Cardiac muscle cell (in vitro differentiated cells and primary cell): ENCODE measurements at places on chromosomes 3 and 15.
A peak's percentile ranks its signal among the peaks of the same experiment; 100 is the strongest.

- peak; percentile 74 for DNase-seq
Measured at GRCh38 chr15:80567721-80568157, 127.4 kb upstream of the ABHD17C start.

DNA sequence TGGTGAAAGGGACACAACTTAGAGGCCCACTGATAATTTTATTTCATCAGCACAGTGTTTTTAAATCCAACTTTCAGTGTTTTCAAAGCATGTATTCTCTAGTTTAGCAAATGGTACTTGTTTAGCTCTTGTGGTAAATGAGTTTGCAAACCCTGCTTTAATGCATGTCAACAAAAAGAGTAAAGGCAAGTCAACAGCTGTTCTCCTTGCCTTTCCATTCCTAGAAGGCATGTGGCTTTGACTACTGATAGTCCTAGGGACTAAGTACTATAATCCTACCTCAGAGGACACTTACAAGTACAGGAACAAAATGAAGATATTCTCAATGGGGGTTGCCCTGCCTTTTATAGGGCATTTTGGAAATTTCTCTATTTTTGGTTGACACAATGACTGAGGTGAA is 13.1 kb downstream of the NPTN start:
- DNase-seq = no peak

DNA sequence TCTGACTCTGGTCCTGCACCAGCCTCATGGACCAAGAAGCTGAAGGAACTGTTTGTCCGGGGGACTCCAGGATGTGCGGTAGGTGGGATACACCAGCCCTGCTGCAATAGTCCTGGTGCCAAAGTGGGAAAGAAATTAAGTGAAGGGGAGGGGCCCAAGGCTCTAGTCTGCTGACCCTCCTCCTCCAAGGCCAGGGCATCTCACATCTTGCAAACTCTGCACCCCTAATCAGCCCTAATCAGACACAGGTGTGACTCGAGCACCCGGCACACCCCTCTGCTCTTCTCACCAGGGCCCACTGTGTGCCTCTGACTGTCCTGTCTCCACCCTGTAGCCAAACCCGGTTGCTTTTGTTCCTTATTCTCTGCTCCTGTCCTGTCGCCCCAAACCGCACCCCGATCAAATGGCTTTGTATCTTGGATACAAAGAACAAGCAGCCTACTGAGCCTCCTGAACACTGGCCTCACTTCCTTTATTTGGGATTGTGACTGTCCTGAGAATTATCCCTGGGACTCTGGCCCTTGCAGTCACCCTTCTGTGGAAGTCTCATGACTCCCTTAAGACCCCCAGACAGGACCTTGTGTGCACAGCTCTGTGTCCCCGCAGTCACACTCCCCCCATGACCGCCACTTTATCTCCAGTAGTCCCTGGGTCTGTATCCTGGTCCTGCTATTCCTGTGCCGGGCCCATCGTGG is 26.7 kb upstream of the SLC41A3 start:
- DNase-seq = no peak

DNA sequence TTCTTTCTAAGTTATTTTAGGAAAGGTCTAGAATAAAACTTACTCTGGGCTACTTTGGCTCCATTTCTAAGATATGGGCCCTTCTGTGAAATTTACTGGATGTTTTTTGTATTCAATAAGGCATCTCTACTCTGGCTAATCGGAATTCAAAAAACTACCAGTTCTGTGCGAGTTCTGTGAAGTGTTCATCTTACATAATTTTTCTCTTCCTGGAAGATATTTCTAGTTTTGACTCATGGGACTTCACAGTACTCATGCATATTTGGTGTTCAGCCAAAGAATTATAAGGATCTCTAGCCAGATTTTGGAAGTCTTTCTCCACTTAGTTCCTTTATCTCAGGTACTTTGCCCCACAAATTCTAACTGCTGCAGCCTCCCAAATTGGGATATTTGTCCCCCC is 46.4 kb upstream of the MBNL1 start:
- DNase-seq = no peak

DNA sequence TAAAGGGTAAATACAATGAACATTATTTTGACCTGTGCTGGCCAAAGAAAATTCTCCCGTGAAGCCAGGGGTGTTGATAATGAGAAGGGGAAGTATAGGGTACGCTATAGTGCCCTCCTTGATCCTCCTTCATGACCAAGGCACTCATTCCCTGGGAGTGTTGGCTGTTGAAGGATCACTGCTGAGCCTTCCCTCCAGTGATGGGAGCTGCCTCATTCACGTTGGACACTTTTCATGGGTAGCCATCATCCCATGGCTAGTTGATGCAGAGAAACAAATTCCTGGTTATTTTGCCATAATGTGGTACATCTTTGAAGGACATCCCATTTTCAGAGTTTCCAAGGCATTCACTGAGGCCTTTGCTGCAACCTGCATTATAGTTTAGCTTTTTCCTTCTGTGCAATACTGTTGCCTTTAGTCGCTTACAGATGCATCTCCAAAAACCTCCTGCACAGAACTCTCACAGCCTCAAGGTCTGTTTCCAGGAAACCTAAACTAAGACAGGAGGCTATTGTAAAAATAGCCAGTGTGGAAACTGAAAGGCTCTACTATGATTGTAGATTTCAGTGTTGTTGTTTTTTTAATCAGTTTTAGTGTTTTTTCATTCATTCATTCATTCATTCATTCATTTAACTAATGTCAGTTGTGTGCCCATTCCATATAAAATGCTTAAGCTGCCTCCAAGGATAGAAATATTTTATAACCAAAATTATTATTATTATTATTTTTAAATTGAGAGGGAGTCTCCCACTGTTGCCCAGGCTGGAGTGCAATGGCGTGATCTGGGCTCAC is 40.8 kb downstream of the TGFBR2 start:
- no peak for DNase-seq

DNA sequence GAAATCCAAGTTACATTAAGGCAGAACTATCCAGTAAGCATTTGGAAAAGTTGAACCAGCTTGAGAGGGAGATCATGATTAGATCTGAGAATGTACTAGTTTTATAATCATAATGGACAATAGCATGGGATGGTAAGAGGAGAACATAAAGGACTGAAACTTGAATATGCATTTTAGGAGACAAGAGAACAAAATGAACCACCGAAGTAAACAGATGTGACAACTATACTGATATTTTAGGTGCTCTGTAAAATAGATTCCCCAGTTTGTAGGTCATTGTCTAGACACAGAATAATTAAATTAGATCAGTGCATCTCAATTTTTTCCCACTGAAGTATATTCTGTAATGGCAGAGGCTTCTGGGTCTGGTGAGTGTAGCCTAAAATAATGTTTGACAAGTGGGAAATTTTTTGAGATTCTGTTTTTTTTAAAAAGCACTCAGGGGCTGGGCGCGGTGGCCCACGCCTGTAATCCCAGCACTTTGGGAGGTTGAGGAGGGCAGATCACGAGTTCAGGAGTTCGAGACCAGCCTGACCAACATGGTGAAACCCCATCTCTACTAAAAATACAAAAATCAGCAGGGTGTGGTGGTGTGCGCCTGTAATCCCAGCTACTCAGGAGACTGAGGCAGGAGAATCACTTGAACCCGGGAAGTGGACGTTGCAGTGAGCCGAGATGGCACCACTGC is 16.3 kb downstream of the ECT2 start:
- DNase-seq = no peak

GRCh38 chr3:64687781-64688604 is at the start of gene ADAMTS9:
Gene ADAMTS9 (minus strand): TSS chr3:64688000. CDS start chr3:64687657, 343 bp downstream.
- peak; percentile 91 for DNase-seq

DNA sequence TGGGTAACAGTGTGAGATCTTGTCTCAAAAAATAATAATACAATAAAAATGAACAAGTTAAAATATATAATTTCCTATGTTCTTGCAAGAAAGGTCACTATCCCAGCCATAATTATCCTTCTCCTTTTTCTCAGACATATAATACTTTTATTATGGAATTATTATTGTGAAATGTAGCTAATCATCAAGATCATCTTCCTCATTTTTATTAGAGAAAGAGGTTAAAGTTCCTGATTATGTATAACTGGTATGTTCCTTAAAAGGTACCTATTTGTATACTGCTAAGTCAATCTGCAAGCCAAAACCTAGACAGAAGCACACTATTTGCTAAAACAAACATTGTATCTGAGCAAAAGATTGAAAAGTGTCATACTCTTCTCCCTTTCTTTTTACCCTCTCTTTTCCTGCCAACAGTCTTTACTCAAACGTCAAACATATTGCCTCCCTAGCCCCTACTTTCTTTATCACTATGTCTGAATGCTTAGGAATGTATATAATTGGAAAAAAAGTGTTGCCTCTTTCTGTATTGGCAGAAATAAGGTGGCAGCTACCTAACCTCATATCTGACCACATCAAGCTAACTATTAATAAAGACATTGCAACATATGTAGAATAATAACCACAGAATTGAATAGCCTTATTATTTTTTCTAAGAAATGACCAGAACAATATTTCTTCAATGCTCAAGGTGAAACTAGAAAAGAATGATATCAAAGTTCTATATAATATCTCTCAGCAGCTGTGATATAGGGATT is 18.5 kb downstream of the SEC11A start:
- DNase-seq = no peak

GRCh38 chr3:151412989-151413388 is 28.4 kb upstream of the P2RY12 start:
- no peak for DNase-seq

DNA sequence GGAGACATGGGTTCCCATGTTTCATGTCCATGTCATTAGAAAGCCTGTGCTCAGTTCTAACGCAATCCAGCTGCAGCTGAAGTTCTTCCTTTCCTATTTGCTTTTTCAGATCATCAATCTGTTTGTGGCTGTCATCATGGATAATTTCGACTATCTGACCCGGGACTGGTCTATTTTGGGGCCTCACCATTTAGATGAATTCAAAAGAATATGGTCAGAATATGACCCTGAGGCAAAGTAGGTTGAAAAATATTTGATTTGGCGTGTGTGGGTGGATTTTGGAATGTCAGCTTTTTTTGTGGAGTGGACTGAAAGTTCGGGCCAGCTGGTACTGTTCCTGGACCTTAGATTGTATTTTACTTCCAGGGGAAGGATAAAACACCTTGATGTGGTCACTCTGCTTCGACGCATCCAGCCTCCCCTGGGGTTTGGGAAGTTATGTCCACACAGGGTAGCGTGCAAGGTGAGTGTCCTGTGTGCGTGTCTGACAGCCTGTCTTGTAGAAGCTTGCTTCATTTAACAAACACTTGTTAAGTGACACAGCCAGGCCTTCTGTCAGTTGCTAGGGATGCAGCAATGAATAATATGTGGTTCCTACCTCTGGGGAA is 69.6 kb downstream of the CHDH start:
- DNase-seq = no peak

DNA sequence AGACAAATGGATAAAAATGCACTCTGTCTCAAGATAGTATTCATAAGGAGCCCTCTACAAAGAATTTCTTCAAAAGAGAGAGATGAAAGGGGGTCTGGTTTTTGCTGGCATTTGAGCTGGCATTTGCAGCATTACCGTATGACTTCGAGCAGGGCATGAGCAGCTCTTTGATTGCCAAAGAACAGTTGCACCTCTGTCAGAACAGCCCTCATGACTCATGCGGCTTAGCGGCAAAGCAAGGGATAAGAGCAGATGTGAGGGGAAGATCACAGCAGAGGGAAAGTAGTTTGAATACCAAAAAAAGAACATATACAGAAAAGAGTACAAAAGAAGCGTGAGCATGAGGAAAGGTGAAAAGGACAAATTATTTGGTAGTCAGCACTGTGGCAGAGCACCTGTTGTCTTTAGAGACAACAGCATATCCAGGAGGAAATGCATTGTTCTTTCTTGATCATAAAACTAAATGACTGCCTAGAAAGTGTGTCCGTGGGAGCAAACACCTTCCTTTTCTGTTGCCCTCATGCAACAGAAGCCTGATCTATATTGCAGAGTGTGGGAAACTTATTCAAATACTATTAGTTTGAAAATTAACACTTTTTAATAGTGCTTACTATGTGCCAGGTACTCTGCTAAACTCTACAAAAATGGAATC is 80.5 kb upstream of the SLC24A5 start:
- DNase-seq = peak; percentile 26

GRCh38 chr15:91887921-91888373 is 34.4 kb downstream of the SLCO3A1 start:
- DNase-seq = no peak

DNA sequence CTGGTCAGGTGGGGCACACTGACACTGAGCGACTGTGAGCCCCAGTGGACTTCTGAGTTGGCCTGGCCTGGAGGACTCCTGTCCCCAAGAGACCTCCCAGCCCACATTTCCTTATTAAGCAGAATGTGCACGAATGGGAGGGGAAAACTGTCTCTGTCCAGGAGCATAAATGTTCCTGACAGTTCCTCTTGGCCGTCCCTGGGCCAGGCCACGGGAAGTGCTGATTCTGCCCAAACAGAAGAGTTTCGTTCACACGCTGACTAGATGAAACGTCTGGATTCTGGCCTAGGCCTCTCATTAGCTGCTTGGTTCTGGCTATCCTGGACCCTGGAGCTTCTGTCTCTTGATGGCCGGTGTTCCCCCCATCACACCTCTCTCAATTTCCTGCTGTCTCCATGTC is 29.5 kb upstream of the APEH start:
- no peak for DNase-seq

DNA sequence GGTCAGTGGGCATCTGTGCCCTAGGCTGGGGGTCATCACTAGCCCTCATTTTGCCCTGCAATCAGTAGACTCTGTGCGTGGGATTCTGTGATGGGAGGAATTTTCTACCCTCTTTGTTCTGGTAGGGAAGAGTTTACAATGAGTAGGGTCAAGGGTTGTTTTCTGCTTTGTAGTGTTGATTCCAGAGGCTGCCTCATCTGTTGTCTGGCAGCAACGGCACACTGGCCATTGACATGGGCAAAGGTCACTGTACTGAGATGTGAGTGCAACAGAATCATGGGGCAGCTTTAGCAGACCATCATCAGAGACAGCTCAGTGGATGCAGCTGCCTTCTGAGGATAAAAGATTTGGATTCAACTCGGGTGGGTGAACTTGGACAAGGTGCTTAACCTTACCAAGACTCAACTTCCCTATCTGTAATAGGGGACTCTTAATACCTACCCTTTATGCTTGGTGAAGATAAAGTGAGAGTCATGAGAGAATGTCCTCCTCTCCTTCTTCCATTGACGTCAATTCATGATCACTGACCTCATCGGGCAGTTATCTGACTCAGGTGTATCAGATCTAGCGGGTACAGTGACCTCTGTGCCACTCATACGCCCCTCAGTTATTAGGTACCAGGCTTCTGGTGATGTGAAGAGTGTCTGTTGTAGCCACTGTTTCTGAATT is 127.5 kb downstream of the RPLP1 start:
- no peak for DNase-seq

GRCh38 chr3:76040946-76041345 is 255.6 kb upstream of the ZNF717 start:
- no peak for DNase-seq
